ENCODE measurements at places on chromosomes 5 and 9.

- DNase-seq = no peak
These were observed 146.8 kb upstream of the ADAMTSL1 start for GRCh38 chr9:18327121-18327520.

GRCh38 chr5:103721183-103721582, 158.6 kb upstream of the NUDT12 start:
- no peak for DNase-seq

DNA sequence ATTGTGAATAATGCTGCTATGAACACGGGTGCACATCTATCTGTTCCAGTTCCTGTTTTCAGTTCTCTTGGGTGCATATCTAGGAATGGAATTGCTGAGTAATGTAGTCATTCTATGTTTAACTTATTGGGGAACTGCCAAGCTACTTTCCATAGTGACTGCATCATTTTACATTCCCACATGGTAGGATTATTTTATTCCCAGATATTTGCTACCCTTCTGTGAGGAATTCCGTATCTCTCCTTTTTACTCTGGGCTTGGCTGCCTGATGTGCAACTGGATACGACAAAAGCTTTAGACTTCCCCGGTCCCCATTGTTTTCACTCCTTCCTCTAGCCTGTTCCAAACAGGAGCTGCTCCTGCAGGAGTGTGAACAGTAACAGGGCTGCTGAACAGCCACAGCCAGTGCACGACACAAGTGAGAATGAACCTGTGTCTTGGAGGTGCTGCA, 7.2 kb downstream of the TAS2R1 start:
- DNase-seq = no peak

DNA sequence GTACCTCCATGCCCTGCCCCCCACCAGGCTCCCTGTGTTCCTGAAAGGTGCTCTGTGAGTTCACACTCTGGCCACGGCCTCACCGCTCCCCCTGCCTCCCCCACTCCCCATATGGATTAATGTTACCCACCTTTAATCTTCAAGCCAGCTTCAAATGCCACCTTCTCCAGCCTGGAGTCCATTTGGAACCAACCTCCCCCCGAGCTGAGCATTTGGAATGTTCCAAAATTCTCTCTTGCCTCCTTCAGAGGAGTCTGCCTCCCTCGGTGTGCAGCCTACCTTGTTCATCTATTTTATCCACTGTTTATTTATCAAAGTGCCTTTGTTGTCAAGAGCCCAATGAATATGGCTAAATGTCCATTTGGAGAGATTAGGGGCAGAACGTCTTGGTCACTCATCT, 4.3 kb downstream of the GOLGA2 start:
- no peak for DNase-seq

GRCh38 chr9:3528451-3528850, 2.6 kb upstream of the RFX3 start:
- DNase-seq = no peak

- no peak for DNase-seq
These were observed 900 bp upstream of the HAVCR2 start for GRCh38 chr5:157109744-157110143.

Measured in activated B cell treated with CpG ODN at 0.5 μM for 24 hours (primary cell).